ENCODE measurements at places on chromosomes 6 and 20.

GRCh38 chr20:21360705-21361104 lies 36.6 kb downstream of the NKX2-4 start:
- H3K4me3 ChIP-seq: no peak overlapping the region
- no peaks in the 10 kb centered on the region for H3K27me3 ChIP-seq
- no peaks in the 10 kb centered on the region for H3K4me1 ChIP-seq
- peak; percentile 32 for DNase-seq
- peaks cover 30% of the 10 kb centered on the region for H3K36me3 ChIP-seq
- H3K27ac ChIP-seq: no peak overlapping the region

DNA sequence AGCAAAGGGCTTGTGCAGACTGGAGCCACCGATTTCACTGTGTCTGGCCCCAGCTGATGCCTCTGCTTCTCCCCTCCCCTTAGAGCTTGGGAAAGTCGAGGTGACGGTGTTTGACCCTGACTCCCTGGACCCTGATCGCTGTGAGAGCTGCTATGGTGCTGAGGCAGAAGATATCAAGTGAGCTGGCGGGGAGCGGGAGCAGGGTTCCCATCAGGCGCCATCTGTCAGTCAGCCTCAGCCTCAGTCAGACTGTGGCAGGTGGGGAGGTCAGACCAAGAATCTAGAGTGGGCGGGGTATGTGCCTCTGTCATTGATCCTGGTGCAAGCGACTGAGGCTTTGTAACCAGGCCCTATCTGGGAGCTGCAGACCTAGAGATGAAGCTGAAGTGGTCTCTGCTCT lies 5.5 kb downstream of the ERGIC3 start:
- peaks cover 5% of the 10 kb centered on the region for H3K4me1 ChIP-seq
- peaks cover 67% of the 10 kb centered on the region for H3K36me3 ChIP-seq
- no peaks in the 10 kb centered on the region for H3K27me3 ChIP-seq
- no peak for DNase-seq
- H3K4me3 ChIP-seq: no peak overlapping the region

DNA sequence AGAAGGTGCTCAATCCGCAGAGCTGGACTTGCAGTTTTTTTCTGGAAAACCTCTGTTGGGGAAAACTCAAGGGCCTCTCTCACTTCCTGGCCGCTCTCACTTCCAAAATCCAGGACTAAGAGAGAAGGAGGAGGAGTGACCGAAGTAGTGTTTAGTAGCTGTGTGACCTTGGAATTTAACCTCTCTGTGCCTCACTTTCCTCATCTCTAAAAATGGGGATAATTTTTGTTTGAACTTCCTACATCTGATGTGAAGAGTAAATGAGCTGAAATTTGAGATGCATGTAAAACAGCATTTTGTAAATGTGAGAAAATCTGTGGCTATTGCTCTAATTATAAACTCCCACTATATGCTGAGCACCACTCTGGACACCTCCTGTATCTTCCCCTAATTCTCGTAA lies 5.1 kb downstream of the SLC13A3 start:
- H3K4me1 ChIP-seq: peaks cover 13% of the 10 kb centered on the region
- H3K36me3 ChIP-seq: no peaks in the 10 kb centered on the region
- peaks cover 11% of the 10 kb centered on the region for H3K27me3 ChIP-seq

GRCh38 chr6:75204217-75204958 lies 1.5 kb downstream of the COL12A1 start:
- peak overlapping the region; percentile 71 for H3K4me3 ChIP-seq
- no peaks in the 10 kb centered on the region for H3K36me3 ChIP-seq
- peaks cover 54% of the 10 kb centered on the region for H3K4me1 ChIP-seq

DNA sequence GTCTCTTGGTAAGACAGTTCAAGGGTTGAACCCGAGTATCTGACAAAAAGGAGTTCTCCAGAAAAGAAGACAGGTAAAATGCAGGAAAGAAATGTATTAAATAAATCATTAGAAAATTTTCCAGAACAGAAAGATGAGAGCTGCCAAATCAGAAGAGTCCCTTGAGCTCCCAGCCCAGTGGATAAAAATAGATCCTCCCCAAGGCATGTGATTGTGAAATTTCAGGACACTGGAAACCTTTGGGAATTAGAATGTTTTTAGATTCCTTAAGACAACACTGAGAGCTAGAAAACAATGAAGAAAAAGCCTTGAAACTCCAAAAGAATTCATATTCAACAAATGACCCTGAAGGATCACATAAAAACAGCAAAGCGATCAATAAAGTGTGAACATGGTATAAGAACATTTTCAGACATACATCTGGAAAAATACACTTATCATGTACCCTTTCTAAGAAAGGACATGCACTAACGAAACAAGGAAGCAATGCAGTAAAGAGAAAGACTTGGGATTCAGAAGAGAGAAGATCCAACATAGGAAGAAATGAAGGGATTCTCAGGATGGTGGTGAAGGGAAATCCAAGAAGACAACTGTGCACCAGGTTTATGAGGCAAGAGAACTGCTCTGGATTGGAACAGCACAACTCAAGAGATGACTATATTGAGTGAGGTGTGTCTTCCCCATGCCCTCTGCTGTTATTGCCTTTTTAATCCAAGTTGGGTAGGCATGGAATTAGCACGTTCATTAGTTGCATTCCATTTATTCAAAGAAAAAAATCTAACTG lies 390.4 kb downstream of the SYNE1 start:
- H3K27me3 ChIP-seq: no peaks in the 10 kb centered on the region
- peaks cover 39% of the 10 kb centered on the region for H3K36me3 ChIP-seq
- H3K4me3 ChIP-seq: no peak overlapping the region
- no peak overlapping the region for H3K27ac ChIP-seq

DNA sequence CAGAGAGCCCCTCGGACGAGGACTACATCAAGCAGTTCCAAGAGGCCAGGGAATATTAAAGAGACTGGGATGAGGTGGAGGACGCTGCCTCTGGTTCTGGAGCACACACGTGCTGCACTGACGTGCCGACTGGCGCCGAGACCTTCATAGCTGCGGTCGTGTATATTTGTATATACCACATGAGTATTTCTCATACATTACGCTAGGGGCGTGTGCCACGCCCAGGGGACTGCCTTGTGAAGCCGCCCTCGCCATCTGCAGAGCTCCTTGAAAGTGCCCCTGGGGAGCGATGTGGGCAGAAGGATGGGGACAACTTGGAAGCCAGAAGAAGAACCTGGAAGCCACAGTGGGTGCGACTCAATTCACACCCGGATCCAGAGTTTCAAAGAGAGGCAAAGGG lies 78.3 kb downstream of the ISM1 start:
- no peak overlapping the region for H3K4me3 ChIP-seq
- no peak for DNase-seq
- H3K27me3 ChIP-seq: no peaks in the 10 kb centered on the region
- no peak overlapping the region for H3K27ac ChIP-seq
